NCI-H2107 (cell line): ENCODE measurements at places on chromosomes 2 and 18.

DNA sequence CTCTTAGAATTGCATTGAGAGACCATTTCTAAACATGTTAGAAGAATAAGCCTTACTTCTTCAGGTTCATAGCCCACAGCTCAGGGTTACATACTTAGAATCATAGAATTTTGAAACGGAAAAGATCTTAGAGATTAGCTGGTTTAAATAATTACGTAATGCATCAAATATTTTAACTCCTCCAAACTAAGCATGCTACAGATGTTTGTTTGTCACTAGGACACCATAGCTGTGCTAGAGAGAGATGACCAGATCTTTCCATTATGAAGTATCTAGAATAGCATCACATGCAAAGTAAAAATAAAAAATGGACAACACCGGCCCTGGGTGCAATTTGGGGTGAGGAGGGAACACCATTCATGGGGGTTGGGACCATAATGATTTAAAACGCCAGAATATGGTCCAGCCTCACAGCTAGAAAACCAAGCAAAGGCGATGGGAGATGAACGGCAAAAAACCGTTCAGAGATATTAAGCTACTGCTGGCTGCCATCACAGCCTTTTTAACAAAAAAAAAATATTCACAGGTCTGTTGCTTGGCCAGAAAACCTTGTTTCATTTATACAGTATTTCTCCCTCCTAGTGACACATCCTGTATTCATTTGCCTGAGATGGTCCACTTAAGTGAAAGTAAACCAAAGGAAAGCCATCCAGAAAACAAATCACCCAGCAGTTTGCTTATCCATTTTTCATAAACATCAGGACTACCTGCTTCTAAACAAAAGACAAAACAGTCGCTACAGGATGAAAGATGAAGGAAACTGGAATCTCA lies 94.2 kb downstream of the EPHA4 start:
- DNase-seq = no peak

- DNase-seq = no peak
Observed at GRCh38 chr2:176999301-176999700, 213.3 kb upstream of the HNRNPA3 start.

- DNase-seq = no peak
Observed at GRCh38 chr2:212665948-212666347, 127.3 kb upstream of the ERBB4 start.

GRCh38 chr2:151374436-151374835 lies 17.0 kb downstream of the TNFAIP6 start:
- no peak for DNase-seq

DNA sequence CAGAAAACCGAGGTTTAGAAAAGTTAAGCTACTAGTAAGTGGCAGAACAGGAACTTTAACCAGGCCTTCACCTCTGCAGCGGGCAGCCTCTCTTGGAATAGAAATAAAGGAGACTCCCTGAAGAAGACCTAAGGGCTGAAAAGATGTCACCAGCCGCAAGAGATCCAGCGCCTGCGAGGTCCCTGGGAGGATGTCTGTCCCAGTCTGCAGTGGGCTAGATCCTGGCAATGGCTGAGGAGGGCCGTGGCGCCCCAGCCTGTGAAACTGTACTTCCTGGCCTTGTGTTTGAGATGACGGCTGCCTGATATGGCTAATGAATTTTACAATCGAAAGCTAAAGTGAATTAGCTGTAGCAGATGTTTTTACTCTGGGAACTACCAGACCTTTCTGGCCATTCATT lies 300.6 kb upstream of the SALL3 start:
- no peak for DNase-seq

DNA sequence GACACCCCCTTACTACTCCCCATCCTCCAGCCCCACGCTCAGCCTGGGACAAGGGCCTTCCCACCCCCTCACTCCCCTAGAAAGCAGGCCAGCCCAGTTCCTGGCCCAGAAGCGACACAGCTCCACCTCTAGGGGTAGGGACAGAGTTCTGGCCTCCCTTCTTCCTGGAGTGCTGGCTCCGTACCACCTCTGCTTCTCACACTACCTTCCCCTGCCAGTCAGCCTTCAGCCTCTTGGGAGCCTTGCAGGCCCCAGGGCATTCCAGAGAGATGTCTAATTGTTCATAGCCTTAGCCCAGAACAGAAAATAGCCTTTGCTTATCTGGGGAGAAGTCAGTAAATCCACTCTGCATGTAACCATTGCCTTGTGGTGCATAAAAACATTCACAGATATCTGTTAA lies 13.1 kb upstream of the CATIP start:
- no peak for DNase-seq

DNA sequence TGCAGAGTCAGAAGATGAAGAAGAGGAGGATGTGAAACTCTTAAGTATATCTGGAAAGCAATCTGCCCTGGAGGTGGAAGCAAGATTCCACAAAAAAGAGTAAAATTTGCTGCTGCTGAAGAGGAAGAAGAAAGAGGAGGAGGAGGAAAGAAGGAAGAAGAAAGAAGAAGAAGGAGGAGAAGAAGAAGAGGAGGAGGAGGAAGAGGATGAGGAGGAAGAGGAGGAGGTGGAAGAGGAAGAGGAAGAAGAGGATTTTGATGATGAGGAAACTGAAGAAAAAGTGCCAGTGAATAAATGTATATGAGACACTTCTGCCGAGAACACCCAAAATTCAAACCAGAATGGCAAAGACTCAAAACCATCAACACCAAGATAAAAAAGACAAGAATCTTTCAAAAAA lies 20.9 kb upstream of the TAF4B start:
- DNase-seq = no peak

DNA sequence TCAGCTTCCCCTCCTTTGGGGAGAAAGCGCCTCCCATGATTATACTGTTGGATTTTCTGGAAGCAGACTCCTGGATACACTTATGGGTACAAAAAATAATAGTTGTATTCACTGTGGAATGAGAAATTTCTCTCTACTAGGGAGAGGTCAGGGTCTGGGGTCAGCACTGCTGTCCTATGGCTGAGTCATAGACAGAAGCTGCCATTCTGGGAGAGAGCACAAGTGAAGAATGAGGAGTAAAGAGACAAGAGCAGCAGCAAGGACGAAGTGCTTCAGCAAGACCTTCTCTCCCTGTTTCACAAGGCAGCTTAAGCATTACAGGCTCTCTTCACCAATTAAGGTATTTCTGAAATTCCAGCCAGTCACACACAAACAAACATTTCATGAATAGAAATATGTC lies 10.1 kb upstream of the UNC80 start:
- no peak for DNase-seq

- DNase-seq = no peak
Observed at GRCh38 chr2:202286595-202286994, 21.0 kb downstream of the NOP58 start.

GRCh38 chr2:134479696-134480330 lies 225.9 kb downstream of the MGAT5 start:
- no peak for DNase-seq

GRCh38 chr2:176171351-176172006 lies 14.4 kb downstream of the HOXD3 start:
- DNase-seq = no peak

- DNase-seq = no peak
Observed at GRCh38 chr18:57792631-57793301, 10.3 kb downstream of the ATP8B1 start.

DNA sequence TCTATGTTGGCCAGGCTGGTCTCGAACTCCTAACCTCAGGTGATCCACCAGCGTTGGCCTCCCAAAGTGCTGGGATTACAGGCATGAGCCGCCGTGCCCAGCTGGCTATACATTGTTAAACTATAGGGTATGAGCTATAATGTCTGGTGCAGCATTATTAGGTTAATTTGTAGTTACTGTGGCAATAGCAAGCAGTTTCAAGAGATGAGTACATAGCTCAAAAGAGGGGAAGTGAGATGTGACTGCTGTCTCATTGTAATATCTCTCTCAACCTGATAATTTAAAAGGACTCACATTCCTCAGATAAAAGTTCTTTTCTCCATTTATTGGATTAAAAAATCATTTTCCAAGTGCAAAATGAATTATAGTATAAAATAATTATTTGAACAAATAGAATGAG lies 116.4 kb downstream of the INO80D start:
- DNase-seq = no peak

GRCh38 chr18:54815086-54815485 lies 13.2 kb upstream of the RAB27B start:
- DNase-seq = no peak

- no peak for DNase-seq
Observed at GRCh38 chr2:219142329-219142728, 18.3 kb downstream of the NHEJ1 start.

DNA sequence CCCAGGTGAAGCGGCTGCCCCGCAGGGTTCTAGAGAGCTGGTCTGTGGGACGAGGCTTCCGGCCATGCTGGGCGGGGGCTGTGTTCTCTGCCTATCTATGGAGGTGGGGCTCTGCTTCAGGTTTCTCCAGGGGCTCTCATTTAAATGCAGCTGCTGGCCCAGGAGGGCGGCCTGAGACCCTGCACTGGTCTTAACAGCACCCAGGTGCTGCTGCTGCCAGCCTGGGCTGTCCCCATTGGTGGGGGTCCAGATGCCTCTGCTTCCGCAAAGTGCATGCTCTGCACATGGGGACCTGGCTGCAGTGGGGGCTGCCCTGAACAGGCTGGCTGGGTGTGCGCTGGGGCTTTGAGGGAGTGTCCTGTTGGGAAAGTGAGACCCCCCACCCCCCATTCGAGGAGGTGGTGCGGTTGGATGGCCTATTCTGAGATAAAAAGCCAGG lies 29.7 kb upstream of the ALLC start:
- no peak for DNase-seq

GRCh38 chr2:69734854-69735544 lies 6.9 kb upstream of the ANXA4 start:
- DNase-seq = no peak

DNA sequence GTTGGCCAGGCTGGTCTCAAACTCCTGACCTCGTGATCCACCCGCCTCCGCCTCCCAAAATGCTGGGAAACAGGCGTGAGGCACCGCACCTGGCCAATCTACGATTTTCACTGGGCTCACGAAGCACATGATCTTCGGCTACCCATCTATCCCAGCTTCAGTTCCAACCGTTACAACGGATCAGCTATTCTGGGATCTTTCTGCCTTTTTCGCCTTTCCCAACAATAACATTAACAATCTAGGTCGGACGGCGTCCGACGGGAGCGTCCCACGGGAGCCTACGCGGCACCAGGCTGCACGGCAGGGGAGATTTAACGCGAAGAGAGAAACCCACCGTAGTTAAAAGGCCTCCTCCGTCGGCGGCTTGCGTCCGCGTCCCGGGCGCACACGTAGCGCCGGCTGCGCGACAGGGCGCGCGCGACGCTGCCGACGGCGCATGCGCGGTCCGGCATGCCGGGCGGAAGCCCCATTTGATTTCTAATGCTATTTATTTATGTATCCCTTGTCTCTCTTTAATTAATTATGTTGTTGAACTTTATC lies at the start of gene MSL3B:
TSS of gene MSL3B (minus strand) at position 394 of the 540 bp plus-strand sequence.
- no peak for DNase-seq

GRCh38 chr2:61900281-61900680 lies 5.2 kb upstream of the COMMD1 start:
- no peak for DNase-seq

- no peak for DNase-seq
Observed at GRCh38 chr2:4090668-4091630, 387.6 kb downstream of the DCDC2C start.

DNA sequence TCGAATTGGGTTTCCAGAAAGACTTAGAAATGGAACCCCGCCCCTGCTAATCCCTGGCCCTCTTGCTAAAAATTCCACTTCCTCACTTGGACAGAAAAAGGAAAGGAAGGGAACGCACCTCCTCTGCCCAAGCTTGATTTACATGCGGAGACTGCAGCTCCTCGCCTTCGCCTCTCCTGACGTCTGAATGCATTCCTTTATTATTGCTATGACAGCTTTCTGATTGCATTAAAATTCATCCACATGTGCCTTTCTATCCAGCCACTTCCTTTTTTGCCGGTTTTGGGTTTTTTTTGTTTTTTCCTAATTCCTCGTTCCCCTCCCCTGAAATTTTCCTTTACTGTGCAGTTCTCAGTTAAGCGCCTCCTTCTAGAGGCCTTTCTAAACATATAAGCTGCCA lies 287.8 kb downstream of the CELF4 start:
- DNase-seq = no peak

GRCh38 chr18:2442006-2442405 lies 129.3 kb downstream of the METTL4 start:
- DNase-seq = no peak

GRCh38 chr18:48161911-48162698 lies 231.6 kb upstream of the SMAD2 start:
- DNase-seq = peak; percentile 69

DNA sequence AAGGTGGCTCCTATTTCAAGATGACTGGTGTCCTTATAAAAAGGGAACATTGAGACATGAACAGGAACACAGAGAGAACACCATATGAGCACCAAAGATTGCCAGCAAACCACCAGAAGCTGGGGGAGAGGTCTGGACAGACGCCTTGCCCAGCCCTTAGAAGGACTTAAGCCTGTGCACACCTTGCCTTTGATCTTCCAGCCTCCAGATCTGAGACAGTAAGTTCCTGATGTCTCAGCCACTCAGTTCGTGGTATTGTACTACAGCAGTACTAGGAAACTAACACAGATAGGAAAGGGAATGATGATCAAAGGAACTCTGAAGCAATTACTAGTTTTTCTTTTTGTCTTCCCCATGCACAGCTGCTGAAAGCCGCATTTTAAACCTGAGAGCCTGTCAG lies 137.3 kb upstream of the FHL2 start:
- DNase-seq = no peak

DNA sequence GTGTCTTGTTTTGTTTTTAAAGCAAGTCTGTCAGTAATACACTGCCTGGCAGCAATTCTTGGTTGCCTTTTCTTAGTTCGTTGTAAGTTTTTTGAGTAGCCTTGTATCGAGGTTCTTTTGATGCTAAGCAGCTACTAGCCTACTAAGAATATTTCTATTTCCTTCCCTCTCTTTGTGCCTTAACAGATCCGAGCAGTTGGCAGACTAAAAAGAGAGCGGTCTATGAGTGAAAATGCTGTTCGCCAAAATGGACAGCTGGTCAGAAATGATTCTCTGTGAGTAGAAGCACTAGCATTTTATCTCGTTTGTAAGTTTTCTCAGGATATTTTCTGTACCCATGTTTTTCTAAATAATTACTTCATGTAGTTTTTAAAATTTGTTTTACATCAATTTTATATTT lies 15.1 kb downstream of the MFF start:
- no peak for DNase-seq

- no peak for DNase-seq
Observed at GRCh38 chr18:10689236-10690034, 163.6 kb downstream of the NAPG start.

- DNase-seq = no peak
Observed at GRCh38 chr2:238527565-238527964, 100.8 kb downstream of the ASB1 start.

GRCh38 chr2:136131484-136131960 lies 13.6 kb upstream of the CXCR4 start:
- no peak for DNase-seq

GRCh38 chr2:157787364-157787938 lies 88.7 kb downstream of the ACVR1 start:
- no peak for DNase-seq

- DNase-seq = no peak
Observed at GRCh38 chr18:615773-616172, 19.0 kb downstream of the CLUL1 start.

DNA sequence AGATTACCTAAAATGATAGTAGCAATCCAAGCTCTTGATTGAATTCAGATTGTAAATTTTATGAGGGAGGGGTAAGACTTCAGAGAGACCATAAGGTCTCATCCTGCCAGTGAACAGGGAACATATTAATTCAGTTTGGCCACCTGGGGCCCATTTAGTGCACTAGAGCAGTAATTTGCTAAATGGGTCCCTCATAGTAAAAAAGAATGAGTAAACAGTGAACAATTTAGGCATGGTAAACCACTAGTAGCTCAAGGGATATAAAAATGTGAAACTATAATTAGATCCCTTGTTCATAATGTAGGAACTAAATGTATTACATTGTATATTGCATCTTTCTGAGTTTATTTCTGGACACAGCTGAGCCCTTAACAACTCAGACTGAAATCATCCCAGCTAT lies 4.9 kb upstream of the PHLPP1 start:
- DNase-seq = no peak
